ENCODE measurements at places on chromosomes 4 and X. TPM values are rescaled to one million over a fixed set of nuclear protein-coding genes. Genes with fewer than 3 reads are reported as not detected.

FAM114A1 gene
- 21.9 TPM for total RNA-seq

CCSER1 gene
- total RNA-seq: not detected

ITGB1BP2 gene
- total RNA-seq: 1.00 TPM

ETDA gene
- total RNA-seq: not detected

LIMCH1 gene
- total RNA-seq: 10.6 TPM

SSX2B gene
- total RNA-seq: not detected

CXorf51A gene
- not detected for total RNA-seq

EDA2R gene
- 13.5 TPM for total RNA-seq

DNAAF6 gene
- total RNA-seq: not detected

APOOL gene
- 6.9 TPM for total RNA-seq

ELF4 gene
- 13.1 TPM for total RNA-seq

UCHL1 gene
- total RNA-seq: not detected

GUCY1A1 gene
- 1.4 TPM for total RNA-seq

CCKAR gene
- total RNA-seq: not detected

WNK3 gene
- 0.02 TPM for total RNA-seq

LRIT3 gene
- total RNA-seq: not detected

ATG4A gene
- total RNA-seq: 7.8 TPM
